T-helper 2 cell (primary cell): ENCODE measurements at places on chromosomes 7 and 10.
A peak's percentile ranks its signal among the peaks of the same experiment; 100 is the strongest.

GRCh38 chr10:6053816-6054631, 8.1 kb downstream of the IL2RA start:
- DNase-seq, result no peak

DNA sequence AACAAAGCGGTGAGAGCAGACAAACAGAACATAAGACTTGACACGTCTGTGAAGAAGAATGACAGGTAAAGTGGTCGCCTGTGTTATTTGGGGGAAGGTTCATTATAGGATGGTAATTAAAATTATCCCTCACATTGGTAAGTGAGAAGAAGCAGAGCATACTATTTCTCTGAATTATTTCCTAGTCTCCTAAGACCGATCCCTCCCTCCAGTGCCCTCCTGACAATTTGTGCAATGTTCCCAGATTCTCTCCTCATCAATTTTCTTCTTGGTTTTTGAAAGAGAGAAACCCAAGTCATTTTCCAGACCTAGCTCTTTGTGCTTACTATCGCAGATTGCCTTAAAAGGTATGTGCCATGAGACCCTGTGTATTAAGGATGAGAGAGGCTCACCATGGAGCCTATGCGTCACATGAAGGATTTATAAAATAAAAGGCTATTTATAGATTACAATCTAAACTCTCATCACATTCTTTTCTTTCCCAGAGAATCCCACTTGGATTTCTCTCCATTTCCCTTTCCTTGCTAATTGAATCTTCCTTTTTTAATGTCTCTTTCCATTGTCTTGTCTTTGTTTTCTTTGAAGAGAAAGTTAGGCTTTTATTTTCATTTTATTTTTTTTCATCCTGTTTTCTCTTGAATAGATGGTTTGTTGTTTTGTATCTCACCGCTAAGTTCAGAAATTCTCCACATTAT, 112.0 kb downstream of the PPP1R3A start:
- no peak for DNase-seq

- DNase-seq, result no peak
Observed at GRCh38 chr10:34699904-34700517, 115.1 kb downstream of the PARD3 start.

- DNase-seq, result no peak
Observed at GRCh38 chr10:99912041-99912440, 97.7 kb downstream of the DNMBP start.

- no peak for DNase-seq
Observed at GRCh38 chr7:22944022-22944421, 69.9 kb downstream of the HYCC1 start.

DNA sequence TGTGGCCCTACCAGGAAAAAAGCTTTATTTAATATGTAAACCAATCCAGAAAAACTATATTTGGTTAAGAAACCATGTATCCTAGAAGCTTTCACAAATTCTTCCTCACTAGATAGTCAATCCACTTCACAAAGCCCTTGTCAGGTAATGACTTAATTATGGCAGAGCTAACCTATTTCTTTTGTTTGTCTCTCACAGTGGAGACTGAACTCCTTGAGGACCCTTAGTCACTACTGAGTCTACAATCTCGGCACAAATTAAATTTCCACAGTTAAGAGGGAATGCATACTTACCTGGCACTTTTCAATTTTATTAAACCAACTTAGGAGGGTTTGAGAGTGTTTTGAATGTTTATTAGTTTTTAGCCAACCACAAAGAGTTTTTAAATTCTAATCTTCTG, 23.0 kb downstream of the WAPL start:
- no peak for DNase-seq

GRCh38 chr10:24821986-24822385, 98.3 kb upstream of the ARHGAP21 start:
- no peak for DNase-seq

DNA sequence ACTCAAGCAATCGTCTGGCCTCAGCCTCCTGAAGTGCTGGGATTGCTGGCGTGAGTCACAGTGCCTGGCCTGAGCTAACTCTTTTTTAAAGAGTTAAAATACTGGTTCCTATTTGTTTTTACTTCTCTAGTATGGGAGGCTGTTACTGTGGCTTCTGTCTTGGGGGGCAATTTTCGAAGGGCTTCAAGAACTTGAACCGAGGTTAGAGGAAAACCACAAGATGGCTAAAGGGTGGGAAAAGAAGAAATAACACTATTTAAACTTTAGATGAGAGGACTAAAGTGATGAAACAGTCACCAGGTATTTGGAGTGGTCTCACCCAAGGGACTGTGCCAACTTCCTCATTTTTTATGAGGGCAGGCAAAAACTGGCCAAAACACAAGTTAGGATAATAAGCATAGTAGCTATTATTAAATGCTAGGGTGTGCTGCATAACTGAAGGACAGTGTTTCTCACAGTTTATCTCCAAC, 17.8 kb downstream of the MET start:
- no peak for DNase-seq

DNA sequence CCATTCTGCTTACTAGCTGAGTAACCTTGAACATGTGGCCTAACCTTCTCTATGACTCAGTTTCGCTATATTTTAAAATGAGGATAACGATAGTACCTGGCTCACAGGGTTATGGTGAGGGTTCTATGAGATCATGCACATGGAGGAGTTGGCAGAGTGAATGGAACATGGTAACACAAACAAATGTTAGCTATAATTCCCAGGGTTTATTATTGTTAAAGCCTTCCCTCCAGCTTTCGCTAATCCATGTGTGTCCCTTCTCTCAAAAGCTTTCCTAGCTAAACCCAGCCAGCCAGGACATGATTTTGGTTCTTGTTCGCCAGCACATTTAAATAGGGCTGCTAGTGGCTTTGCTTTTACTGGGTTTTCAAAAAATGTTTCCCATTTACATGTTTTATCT, 361.0 kb upstream of the NFE2L3 start:
- no peak for DNase-seq

- DNase-seq, result no peak
Observed at GRCh38 chr10:120103738-120104560, 211.4 kb downstream of the SEC23IP start.

DNA sequence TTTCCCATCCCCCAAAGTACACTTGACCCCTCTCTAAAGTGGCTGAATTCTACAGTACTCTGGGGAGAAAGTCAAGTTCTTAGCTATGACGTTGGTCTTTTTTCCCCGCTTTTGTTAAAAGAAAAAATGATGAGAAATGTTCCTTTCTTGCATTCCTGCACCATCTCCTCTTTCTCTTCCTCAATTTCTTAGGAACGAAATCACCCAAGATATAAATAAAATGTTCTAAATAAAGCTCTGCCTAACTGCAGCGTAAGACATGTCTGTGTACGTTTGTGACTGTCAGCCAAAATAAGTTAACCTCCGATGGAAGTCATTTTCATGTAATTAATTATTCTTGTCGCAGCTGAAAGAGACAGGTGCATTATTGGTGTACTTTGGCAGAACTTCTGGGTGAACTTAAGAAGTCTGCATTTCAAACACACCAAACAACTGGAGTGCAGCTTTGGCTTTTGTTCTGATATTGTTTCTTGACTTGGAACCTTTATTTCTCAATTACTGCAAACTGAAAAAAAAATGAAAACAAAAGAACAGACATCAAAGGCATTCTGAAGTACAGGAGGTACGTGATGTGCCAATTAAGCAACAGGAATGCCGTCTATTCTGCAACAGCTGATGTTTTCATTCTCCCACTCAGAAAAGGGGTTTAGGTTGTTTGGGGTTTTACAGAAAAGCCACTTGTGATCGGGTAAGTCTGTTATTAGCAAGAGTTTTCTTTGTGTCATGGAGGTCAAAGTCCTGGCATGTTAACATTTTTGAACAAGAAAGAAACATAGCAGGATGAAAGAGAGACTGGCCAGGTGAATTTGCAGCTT, 82.4 kb upstream of the SDK1 start:
- DNase-seq, result no peak

DNA sequence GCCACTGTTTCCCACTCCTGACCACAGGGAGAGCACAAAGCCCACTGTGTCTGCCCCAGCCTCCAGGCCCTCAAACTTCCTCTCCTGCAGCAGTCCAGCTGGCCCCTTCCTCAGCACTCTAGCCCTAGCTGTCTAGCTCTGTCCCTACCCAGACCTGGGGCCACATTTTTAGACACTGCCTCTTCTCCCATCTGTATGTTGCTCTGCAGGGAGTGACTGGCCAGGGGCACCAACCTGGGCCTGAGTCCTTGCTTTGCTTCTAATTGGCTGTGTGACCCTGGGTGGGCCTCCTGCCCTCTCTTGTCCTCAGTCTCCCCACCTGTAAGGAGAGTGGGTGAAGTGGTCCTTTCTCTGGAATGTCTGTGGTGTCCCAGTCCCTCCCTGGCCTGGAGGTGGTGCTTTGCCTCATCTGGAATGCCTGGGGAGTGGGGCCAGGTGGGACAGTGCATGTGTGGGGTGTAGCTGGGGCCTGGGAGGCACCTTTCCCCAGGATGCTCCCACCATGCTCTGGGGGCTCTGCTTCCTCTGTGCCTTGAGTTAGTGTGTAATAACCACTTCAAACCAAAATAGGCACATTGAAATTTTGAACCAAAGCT, 25.1 kb downstream of the AQP1 start:
- no peak for DNase-seq

DNA sequence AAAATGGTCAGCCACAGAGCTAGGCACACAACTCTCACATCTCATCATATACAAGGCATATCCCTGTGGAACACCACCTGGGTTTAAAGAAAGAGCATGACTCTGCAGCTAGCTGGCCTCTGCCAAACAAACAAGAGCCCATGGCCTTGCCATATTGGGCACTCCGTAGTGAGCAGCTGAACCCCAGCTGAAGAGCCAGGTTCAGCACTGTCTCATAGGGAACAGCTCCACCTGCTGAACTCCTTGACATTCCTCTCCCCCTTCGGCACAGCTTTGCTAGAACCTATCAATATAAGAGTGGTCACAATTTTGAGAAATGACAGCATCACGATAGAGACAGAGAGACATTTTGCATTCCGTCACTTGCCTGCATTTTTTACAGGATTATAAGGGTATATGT, 20.0 kb downstream of the SORCS1 start:
- DNase-seq, result no peak

GRCh38 chr7:48471196-48471595, 299.9 kb downstream of the ABCA13 start:
- no peak for DNase-seq

DNA sequence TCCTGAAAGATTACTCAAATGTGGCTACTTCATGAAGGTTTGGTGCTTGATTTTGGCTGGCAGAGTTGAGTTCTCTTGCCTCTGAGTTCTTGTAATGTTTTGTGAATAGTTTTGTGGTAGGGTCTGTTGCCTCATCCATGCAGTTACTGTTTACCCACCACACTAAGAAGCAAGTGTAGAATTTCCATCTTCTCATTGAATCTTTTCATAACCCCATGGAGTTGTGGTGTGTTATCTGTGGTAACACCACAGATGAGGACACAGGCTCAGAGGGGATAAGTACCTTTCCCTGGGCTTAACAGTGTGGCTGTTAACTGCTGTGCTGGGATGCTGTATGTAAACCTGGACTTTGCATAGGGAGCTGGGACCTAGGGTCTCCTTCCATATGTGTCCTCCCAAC, 186.3 kb downstream of the CAMK1D start:
- no peak for DNase-seq

- no peak for DNase-seq
Observed at GRCh38 chr10:34280599-34281374, 534.3 kb downstream of the PARD3 start.

DNA sequence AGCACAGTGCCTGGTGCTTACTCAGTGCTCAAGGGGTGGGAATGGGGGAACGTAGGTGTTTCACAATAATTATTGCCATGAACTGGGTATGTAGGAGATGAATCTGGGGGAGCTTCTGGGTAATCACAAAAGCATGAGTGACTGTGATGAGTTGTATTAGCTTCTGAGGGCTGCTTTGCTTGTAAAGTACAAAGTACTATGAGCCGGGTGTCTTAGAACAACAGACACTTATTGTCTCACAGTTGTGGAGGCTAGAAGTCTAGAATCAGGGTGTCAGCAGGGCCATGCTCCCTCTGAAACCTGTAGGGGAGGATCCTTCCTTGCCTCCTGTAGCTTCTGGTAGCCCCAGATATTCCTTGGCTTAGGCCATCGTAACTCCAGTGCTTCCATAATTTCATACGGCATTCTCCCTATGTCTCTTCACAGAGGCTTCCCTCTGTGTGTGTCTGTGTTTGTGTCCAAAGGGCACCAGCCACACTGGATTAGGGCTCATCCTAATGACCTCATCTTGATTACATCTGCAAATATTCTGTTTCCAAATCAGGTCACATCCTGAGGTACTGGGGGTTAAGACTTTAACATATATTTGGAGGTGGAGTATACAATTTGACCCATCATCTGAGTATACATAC, 84.8 kb upstream of the AGBL3 start:
- DNase-seq, result no peak

GRCh38 chr10:126448091-126448490, 59.8 kb upstream of the ADAM12 start:
- DNase-seq, result no peak

- DNase-seq, result no peak
Observed at GRCh38 chr10:61410353-61411070, 42.7 kb downstream of the TMEM26 start.

- DNase-seq, result no peak
Observed at GRCh38 chr7:1403638-1404459, 55.4 kb downstream of the MICALL2 start.

GRCh38 chr7:115352375-115352774, 430.5 kb downstream of the MDFIC start:
- no peak for DNase-seq

GRCh38 chr10:132763545-132763944, 22.4 kb downstream of the NKX6-2 start:
- no peak for DNase-seq

- DNase-seq, result peak; percentile 23
Observed at GRCh38 chr7:129607471-129608120, 3.9 kb upstream of the NRF1 start.

DNA sequence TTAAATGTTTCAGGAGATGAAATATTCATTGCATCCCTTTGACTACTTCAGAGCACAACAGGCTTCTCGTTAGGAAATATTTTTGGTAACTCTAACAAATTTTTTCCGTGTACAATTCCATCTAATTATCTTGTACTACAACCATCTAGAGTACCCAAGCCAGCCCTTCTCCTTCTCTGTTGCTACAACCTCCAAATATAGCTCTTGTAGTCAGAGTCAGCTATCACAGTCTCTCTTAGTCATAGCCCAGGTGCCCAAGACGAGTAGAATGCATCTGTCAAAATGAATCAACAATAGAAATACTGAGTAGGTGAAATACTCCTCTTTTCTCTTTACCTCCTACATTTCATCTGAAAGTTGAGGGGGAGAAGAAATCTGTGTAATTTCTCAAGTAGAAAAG, 74.0 kb downstream of the INHBA start:
- no peak for DNase-seq

- DNase-seq, result no peak
Observed at GRCh38 chr10:25758041-25758457, 176.0 kb upstream of the MYO3A start.

DNA sequence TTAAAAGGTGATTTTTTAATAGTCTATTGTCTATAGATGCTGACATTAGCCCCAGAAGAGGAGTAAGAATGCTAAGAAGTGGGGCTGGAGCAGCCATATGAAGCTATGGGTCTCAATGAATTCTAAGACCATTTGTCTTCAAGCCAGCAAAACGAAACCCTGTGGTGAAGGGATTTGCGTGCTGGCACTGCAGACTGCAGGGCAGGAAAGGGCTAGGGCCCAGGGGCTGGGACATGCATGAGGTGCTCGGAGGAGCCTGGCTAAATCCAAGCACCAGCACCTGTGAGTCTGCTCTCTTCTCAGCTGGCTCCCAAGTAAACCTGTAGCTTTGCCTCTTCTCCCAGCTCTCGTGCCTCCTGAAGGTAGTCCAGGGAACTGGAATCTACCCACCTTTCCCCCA, 1.3 kb upstream of the NDST2 start:
- no peak for DNase-seq

GRCh38 chr7:75739796-75740672, 1.3 kb upstream of the HIP1 start:
- DNase-seq, result no peak

- DNase-seq, result no peak
Observed at GRCh38 chr10:105102977-105103376, 461.9 kb downstream of the SORCS3 start.
